LHCN-M2 (cell line): ENCODE measurements at places on chromosomes 16 and 17.

GRCh38 chr17:49699966-49700575 lies 7.7 kb downstream of the SLC35B1 start:
- DNase-seq: no peak

- DNase-seq: no peak
Observed at GRCh38 chr16:46763147-46763546, 15.0 kb upstream of the MYLK3 start.

- DNase-seq: peak; percentile 15
Observed at GRCh38 chr16:54027558-54027957, 259.0 kb downstream of the IRX3 start.

GRCh38 chr16:49440156-49441065 lies 66.8 kb downstream of the C16orf78 start:
- DNase-seq: no peak

- DNase-seq: no peak
Observed at GRCh38 chr16:4698321-4699045, 5.1 kb downstream of the NUDT16L1 start.

- DNase-seq: no peak
Observed at GRCh38 chr17:1074886-1075605, 78.1 kb downstream of the TIMM22 start.

DNA sequence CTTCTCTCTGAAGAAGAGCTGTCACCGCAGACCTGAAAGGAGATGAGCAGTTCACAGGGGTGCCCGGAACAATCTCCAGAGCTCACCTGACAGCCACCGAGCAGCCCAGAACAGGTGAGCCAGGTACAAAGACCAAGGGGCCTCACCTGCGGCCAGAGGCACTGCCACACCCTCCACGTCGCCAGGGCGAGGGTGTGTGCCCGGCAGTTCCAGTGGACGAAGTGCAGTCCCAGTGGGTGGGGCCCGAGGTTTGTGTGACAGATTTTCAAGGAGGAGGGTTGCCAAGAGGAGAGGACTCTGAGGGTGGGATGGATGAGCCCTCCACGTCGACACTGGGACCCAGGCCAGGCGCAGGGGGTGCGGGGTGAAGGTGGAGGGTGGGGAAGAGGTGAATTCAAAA lies 61.7 kb downstream of the SMPD3 start:
- no peak for DNase-seq

DNA sequence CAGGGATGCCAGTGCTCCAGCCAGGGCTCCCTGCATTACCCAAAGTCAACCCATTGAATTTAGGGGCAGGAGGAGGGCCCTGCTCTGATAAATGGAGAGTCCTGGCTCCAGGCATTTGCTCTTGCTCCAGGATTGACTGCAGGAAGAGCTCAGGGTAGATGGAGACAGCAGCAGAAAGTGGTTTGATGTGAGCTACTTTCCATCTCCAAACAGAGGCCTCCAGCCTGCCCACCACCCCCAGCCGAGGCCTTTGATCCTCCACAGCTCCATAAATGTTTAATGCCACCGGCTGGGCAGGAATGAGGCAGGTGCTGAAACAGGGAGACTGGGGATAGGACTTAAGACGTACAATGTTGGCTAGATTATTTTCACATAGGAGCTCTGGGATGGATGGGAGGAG lies 4.3 kb upstream of the SEZ6 start:
- no peak for DNase-seq

DNA sequence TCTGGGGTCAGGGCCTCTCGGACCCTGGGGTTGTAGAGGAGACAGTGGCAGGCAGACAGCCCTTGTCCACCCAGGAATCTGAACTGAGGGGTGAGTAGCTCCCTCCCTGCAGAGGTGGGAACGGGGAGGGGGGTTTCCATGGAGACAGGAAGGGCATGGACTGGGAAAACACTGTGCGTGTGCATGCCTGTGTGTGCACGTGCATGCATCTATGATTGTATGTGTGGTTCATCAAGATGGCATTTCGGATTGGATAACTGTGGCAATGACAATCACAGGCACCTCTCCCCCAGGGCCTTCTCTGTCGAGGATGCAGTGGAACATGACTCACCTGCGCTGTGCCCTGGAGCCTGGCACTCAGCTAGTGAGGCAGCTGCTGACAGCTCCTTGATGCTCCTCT lies 6.1 kb upstream of the CD300C start:
- no peak for DNase-seq

DNA sequence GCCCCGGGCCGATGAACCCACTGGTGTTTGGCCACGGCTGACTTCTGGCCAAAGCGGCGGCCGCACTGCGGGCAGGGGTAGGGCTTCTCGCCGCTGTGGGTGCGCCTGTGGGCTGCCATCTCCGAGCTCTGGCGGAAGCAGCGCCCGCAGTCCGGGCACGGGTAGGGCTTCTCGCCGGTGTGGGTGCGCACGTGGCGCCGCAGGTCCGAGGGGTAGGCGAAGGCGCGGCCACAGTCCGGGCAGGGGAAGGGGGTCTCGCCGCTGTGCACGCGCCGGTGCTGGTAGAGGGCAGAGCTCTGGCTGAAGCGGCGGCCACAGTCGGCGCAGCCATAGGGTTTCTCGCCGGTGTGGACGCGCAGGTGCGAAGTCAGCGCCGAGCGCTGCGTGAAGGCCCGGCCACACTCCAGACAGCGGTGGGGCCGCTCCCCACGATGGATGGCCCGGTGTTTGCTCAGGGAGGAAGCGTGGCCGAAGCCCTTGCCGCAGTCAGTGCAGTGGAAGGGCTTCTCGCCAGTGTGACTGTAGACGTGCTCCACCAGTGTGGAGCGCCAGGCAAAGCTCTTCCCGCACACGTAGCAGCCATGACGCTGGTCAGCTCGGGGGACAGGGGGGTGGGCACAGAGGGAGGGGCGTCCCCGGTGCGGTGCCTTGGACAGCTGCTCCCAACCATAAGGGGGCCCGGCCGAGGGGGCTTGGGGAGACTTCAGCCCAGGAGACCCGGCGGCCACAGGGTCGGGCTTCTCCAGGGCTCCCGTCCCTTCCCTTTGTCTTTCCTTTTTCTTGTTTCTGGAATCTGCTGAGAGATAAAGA lies 2.7 kb downstream of the ZNF764 start:
- no peak for DNase-seq

DNA sequence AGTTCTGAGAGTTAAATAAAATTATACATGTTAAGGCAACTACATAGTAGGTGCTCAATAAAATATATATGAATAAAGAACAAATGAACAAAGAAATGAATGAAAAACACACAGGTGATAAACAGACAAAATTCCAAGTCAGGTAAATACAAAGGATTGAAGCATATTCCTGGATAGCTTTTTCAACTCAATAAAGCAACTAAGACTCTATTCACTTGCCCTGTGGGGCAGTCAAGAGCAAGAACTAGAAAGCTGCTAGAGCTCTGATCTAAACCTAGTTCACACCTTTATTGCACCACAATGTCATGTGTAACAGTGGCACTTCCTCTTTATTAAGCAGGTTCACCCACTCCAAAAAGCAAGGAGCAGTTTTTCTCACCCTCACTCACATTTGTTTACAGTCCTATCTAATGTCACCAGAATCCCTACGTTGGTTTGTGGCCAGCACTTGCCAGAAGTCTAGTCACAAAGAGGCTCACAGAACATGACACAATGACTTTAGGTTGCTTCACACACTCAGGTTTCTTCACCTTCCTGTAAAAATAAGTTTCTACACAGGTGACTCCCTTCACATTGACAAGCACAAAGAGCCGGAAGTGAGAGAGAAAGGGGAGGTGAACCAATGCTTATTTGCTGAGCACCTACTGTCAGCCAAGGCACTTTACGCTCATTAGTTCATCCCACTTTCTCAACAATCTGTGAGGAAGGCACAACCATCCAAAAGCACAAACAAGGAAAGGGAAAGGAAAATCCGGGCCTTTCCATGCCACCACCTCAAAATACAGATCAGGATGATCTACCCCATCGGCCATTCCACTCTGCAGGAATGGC lies 70.8 kb downstream of the XPO6 start:
- no peak for DNase-seq

- DNase-seq: peak; percentile 82
Observed at GRCh38 chr17:9346296-9346926, 229.2 kb downstream of the STX8 start.

DNA sequence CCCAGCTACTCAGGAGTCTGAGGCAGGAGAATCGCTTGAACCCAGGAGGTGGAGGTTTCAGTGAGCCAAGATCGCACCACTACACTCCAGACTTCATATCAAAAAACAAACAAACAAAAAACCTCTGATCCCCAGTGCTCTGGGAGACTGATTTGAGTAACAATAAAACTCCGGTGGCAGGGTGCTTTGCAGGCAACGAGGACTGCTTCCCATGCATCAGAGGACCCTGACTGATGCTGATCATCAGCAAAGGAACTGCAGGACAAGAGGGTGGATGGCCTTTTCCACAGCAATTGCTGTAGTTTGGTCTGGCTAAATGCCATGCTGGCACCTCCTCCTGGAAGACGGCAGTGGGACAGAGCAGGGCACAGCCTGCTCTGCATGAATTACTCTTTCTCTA lies 6.4 kb upstream of the SLC39A11 start:
- DNase-seq: no peak

DNA sequence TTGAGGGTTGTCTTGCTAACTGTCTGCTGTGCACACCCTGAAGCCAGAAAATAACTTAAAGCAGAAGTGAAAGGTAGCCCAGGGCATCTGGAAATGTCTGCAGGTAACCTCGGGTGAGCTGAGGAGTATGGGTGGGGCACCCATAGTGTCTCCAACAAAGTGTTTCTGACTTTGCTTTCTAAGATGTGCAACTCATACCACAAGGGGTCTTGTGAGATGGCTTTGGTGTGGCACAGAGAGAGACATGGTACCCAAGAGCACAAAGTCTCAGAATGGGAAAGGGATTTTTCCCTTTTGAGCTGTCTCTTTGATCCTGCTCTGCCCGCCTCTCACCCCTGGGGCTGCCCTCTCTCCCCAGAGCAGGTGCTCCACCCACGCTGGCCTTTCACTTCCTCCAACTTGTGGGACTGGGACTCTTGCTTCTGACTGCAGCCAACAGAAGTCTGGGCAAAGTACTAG lies 6.9 kb downstream of the CHD9 start:
- no peak for DNase-seq

- no peak for DNase-seq
Observed at GRCh38 chr16:75502916-75503605, 7.8 kb upstream of the CHST6 start.

- DNase-seq: peak; percentile 99
Observed at GRCh38 chr17:33469911-33470310, 176.8 kb upstream of the ASIC2 start.

DNA sequence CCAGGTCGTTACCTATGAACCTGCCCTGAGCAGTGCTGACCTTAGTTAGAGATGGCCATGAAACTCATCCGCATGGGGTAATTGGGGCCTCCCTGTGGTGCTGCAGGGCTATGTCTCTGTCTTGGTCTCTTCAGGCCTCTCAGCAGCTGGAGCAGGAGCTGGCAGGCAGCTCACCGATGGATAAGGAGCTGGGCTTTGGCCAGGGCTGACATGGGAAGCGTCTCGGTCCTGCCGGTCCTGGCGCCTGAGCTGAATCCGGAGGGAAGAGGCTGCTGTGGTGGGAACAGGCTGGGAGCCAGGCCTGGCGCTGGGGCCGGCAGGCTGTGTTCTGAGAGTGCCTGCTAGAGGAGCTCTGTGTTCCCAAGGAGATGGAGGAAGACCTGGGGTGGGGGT lies 10.1 kb downstream of the IL32 start:
- no peak for DNase-seq

GRCh38 chr17:17303847-17304490 lies 796 bp downstream of the NT5M start:
- no peak for DNase-seq

DNA sequence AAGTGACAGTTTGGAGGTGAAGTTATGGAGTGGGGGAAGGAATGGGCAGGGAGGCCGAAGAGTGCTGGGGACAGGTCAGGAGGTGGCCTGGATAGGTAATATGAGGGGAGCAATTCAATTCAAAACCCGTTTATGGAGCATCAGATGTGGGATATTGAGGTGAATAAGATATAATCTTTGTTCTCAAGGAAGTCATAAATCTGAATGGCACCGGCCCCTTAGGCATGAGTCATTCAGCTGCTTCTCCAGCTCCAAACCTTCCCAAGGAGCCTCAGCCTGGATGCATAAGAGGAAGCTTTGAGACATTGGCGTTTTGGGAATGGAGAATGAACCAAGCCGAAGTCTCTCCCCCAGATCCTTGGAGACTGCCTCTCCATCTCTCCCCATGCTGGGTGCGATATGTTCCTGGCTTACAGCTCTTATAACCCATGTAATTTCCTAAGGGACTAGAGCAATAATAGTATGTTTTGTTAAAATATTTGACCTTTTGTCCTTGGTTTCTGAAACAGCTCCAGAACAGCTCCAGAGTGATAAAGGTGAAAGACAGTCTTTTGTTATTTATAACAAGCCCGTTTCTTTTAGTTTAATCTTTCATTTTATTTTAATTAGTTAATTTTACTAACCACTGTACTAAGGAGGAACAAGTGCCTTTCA lies 1.7 kb downstream of the TUBG2 start:
- DNase-seq: peak; percentile 77

- DNase-seq: no peak
Observed at GRCh38 chr16:80433623-80434022, 107.2 kb upstream of the DYNLRB2 start.

DNA sequence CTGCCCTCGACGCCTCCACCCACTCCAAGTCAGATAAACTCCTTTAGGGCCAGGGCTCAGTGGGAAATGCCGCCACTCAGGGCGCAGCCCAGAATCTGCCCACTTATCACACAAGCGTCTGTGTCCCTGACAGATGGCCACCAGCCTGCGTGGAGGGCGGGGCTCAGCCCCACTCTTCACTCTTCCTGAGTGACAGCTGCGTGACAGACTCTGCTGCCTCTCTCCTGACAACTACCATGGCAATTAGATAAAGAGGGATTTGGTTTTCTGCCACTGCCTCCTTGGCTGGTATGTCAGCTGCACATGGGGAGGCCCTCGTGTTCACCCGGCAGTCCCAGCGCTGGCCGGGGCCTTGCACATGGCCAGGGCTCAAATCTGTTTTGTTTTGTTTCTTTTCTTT lies 96.2 kb downstream of the RTN4RL1 start:
- no peak for DNase-seq

GRCh38 chr17:36857698-36858097 lies 79.6 kb upstream of the LHX1 start:
- DNase-seq: no peak

DNA sequence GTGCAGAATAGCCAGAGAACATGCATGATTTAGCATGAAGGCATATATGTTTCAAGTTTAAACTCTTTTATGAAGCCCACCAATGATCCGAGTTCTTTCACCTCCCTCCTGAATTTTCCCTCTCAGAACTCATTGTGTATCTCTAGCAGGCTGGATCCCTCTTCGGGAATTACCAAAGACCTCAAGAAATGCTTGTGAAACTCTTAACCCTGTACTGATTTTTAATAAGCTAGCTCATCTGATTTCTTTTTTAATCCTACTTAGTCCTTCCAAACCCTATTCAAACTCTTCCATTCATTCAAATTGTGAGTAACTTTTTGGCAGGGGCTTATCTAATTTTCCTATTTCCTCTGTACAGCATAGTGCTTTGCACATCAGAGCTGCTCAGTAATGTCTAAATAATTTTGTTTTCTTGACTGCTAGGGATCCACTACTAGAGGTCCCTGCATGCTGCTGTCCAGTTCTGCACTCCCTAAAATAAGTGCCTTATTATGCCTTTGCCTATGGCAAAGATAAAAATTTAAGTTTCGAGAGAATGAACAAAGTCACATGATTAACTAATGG lies 723.8 kb downstream of the CDH11 start:
- DNase-seq: no peak

GRCh38 chr16:56466344-56466743 lies 15.0 kb downstream of the OGFOD1 start:
- no peak for DNase-seq

GRCh38 chr16:10611825-10612342 lies 31.5 kb upstream of the EMP2 start:
- no peak for DNase-seq
